ENCODE measurements at places on chromosomes 11 and 22.
A peak's percentile ranks its signal among the peaks of the same experiment; 100 is the strongest.

- DNase-seq, result peak; percentile 68
Measured at GRCh38 chr22:43343262-43343669, at the start of gene SCUBE1. Gene SCUBE1, minus strand, starts transcription at chr22:43343372. Its CDS starts 111 bp downstream, at chr22:43343261.

GRCh38 chr11:19110295-19110694 is 6.7 kb upstream of the ZDHHC13 start:
- DNase-seq, result no peak

- DNase-seq, result no peak
Measured at GRCh38 chr11:67648796-67649613, 1.5 kb downstream of the ACY3 start.

DNA sequence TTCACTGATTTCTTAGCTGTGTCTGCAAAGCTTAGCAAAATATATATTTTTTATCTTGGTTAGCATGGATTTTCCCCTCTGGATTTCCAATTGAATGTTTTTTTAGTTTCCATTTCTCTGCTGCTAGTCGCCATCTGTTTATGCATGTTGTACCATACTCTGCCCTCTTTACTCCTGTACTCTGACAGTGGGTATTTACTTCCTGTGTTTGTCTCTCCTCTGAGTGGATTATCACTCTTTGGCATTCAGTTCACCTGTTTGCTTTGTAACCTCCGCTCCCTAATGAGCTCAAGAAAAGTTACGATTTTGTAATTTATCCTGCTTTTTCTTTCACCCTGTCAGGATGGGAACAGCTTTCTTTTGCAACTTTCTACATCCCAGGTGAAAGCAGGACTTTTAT is 59.1 kb downstream of the PDHX start:
- DNase-seq, result no peak

DNA sequence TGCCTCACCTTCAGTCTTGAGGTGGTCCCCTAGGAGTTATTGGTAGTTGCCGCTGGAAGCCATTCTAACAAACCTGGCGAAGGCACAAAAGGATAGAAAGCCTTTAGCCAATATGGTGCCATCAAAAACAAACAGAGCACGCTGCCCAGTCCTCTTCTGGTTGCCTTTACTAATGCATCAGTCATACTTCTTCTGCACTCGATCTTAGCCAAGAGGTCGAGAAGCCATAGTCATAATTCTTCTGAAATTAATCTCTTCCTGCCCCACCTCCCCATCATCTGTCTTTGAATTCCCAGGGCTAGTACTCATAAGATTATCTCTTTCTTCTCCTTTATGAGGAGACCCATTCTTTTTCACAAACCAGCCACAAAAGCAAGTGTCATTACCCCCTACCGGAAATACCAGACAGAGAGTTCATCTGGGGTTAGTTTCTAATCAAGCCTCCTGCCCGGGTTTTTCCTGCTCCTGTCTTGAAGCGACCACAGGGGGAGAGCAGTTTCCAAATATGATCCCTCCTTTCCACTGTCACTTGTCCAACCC is 21.4 kb upstream of the EHF start:
- peak; percentile 83 for DNase-seq

- DNase-seq, result no peak
Measured at GRCh38 chr11:60756307-60757032, at the start of gene MS4A15. Gene MS4A15, plus strand, starts transcription at chr11:60756867. Its CDS starts 6,867 bp downstream, at chr11:60763734.

DNA sequence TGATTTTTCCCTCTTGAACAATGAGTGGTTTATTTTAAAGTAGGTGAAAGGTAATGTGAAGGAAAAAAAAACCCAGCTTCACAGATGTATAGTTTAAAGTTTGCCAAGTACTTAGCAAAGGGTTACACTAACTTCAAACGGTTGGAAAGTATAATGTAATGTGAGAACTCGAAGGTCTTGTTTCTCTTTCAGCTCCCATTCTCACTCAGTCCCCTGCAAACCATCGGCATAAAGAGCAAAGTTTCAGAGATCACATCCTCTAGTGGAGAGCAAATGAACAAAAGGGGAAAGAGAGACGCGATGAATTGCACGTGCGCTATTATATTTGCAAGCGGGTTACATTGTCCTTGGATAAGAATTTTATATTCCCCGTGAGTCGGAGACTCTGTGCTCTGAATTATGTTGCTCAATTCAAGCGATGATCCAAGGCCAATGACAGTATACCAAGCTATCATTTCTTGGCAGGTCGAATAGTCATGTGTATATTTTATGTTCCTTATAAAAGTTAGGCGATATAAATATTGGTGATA is 37.6 kb upstream of the BIRC3 start:
- peak; percentile 67 for DNase-seq

DNA sequence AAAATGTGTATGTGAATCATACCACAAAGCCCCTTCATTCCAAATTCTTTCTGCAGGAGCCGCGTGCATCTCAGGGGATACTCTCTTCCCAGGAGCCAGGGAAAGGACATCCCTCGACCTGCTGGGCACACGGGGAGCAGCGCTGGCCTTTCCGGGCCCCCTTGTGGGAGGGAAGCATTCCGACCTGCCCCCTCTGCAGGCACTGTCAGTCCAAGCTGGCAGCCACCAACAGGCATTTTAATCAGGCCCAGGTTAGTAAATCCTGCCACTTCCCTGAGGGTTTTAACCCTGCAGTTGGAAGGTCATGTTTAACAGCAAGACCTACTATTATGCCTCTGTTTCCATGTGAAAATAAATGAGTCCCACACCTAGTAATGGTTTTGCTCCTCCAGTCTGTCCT is 391.5 kb downstream of the SHANK2 start:
- no peak for DNase-seq
